ENCODE measurements at places on chromosomes 5 and 9.

DNA sequence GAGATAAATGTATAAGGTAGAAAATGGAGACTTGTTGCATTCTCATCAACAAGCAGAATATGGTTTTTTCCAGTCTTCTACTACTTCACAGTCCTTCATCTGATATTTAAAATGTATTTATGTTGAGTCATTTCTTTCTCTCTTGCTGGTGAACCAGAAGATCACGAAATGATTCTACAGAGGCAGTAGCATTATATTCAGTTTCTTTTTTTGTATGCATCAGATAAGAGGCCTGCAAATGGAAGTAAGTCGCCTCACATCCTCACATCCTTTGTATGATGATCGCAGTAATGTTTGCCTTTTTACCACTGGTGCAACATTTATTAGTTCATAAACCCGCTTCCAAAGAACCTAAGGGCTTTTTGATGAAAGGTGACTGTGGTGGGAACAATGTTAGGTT lies 22.1 kb upstream of the IL13 start:
- DNase-seq: no peak

- DNase-seq: no peak
Measured at GRCh38 chr5:103293719-103294118, 35.2 kb downstream of the MACIR start.

DNA sequence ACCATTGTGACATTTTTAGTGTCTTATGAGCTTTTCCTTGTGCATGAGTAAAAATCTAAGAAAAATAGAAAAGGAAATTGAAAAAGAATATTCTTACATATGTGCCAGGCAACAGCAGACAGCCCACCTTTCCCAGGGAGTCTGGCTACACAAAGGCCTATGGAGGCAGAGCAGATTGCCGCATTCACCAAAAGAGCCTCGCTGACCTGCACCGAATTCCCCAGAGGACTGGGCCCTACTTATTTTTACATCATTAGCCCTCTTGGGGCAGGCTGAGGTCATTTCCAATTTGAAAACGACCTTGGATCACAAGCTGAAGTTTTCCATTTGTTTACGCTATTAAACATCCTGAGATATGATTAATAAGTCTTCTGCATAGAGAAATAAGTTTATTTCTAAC lies 66.2 kb upstream of the WDR41 start:
- DNase-seq: no peak

GRCh38 chr9:69548681-69549080 lies 123.5 kb downstream of the APBA1 start:
- DNase-seq: no peak

DNA sequence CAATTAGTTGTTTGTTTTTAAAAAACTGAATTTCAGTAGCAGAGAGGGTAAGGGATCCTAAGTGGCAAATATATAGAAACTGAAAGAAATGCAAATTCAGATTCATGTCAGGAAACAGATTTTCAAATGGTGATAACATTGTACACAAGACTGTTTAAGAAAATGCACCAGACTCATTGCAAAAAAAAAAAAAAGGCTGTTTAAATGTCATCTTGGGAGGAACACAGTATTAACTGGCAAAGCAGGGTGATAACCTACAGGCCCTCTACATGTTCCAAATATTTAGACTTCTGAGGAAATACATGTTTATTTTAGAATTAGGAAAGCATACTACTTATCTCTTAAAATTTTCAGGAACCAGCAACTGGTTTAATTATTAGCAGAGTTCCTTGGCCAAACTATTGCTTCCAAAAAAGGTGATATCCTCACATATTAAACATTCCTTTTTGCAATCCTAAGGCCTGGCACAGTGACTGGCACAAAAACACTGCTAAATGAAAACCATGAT lies 114.5 kb downstream of the TSSK1B start:
- no peak for DNase-seq

- DNase-seq: no peak
Measured at GRCh38 chr9:95764533-95765319, 110.8 kb upstream of the ERCC6L2 start.

- no peak for DNase-seq
Measured at GRCh38 chr9:104838958-104839357, 75.0 kb downstream of the NIPSNAP3B start.

- no peak for DNase-seq
Measured at GRCh38 chr5:14143841-14144585, 871 bp downstream of the TRIO start.

DNA sequence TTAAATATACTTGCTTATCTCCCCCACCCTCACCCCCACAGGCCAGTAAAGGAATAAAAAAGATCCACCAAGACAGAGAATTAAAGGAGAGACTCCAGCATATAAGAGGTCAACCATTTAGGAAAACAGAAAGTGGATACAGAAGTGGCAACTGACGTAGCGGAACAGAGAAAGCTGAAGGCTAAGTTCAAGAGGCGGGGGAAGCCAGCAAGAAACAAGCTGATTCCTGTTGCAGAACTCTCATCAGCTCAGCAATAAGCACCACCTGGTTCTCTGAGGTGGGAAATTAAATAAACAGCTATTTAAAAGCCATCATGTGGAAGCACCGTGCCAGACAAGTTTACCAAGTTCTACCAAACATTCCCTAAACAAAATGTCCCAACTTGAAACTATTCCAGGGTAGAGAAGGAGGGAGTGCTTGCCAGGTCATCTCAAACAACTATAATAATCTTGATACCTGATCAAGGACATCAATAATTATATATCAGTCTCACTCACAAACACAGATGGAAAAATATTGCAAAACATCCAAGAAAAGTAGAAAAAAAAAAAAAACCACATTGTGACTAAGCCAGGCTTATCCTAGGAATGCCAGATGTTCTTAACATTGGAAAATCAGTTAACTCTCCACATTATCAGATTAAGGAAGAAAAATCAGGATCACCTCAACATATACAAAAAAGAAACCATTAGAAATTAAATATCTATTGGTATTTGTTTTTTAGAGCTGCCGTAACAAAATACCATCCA lies 7.3 kb upstream of the ARL15 start:
- no peak for DNase-seq

DNA sequence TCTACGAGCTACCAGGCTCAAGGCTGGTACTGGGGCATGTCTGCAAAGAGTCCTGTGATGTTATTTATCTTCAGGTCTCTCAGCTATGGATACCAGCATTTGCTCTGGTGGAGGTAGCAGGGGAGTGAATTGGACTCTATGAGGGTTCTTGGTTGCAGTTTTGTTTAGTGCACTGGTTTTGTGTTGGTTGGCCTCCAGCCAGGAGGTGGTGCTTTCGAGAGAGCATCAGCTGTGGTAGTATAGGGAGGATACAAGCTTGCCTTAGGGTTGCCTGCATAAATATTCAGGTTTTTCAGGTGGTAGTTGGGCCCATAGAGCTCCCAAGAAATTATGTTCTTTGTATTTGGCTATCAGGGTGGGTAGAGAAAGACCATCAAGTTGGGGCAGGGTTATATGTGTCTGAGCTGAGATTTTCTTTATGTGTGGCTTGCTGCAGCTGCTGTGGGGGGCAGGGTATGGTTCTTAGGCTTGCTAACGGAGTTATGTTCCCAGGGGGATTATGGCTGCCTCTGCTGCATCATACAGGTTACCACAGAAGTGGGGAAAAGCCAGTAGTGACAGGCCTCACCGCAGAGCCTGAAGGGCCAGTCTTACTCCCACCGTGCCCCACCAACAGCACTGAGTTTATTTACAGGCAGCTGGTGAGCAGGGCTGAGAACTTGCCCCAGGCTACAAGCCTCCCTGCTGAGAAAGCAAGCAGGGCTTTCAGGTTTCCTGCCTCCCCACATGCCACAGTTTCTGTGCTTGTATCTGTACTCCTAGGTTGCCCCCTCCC lies 9.7 kb upstream of the RIOK2 start:
- DNase-seq: no peak

GRCh38 chr9:14501366-14501765 lies 187.4 kb upstream of the NFIB start:
- no peak for DNase-seq

- DNase-seq: no peak
Measured at GRCh38 chr5:11400316-11400715, 503.9 kb downstream of the CTNND2 start.

- DNase-seq: no peak
Measured at GRCh38 chr5:96730586-96730985, 68.4 kb downstream of the CAST start.

DNA sequence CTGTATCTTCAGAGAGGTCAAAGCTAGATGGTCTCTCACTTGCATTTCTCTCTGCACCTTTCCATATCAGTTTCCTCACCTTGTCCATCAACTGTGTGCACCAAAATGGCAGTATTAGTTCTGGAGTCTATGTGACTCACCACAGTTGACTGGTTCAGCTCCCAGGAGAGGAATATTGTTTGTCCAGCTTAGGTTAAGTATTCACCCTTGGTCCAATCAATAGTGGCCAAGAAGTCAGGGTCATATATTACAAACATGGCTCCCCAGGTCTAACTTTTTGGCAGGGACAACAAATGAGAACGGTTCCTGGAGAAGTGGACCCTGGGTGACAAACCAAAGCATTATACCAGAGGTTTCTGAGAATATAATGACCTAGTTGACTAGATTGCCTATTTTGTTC lies 24.9 kb upstream of the CDC23 start:
- DNase-seq: no peak

GRCh38 chr9:97933297-97933998 lies 4.5 kb downstream of the HEMGN start:
- DNase-seq: no peak

DNA sequence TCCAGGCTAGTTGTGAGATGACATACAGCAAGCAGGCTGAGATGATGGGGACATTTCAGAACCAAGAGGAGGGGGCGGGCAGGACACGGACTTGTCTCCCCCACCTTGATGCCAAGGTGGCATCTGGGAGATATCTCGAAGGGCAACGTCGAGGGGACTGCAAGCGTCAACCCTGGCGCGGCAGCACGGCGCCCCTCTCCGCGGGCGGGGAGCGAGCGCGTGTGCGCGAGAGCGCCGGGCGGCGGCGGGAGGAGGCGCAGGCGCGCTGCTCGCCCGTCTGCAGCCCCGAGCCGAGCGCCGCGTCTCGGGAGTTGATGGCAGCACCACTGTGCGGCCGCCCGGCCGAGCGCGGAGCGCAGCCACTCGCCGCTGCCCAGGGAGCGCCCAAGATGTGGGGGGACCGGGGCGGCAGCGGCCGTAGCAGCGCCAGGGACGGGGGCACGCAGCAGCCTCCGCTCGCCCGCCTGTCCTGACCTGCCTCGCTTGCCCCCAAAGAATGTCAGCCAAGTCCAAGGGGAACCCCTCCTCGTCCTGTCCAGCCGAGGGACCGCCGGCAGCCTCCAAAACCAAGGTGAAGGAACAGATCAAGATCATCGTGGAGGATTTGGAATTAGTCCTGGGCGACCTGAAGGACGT lies at the start of gene PRR16:
TSS of gene PRR16 (plus strand) at position 310 of the 636 bp plus-strand sequence.
- DNase-seq: no peak

GRCh38 chr5:157912621-157913325 lies 53.8 kb upstream of the CLINT1 start:
- DNase-seq: no peak

- DNase-seq: no peak
Measured at GRCh38 chr5:171363846-171364245, 23.8 kb upstream of the NPM1 start.

GRCh38 chr5:178193251-178193809 lies 6.2 kb upstream of the GMCL2 start:
- DNase-seq: no peak

DNA sequence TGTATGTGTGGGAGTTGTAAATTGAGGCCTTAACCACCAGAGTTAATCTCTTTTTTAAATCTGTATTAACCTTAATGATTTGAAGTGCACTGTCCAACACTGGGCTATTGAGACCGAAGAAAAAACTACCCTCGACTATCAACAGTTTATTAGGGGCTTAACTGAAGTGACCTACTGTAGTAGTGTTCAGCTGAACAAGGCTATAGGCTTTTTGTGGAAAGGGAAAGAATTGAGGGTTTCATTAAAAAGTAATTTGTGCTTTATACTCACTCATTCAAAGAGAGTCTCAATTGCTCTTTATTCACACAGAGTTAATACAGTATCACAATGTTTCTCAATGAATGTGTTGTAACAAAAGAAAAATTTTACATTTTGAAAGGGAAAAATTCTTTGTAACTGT lies 267.5 kb downstream of the SLF1 start:
- no peak for DNase-seq

DNA sequence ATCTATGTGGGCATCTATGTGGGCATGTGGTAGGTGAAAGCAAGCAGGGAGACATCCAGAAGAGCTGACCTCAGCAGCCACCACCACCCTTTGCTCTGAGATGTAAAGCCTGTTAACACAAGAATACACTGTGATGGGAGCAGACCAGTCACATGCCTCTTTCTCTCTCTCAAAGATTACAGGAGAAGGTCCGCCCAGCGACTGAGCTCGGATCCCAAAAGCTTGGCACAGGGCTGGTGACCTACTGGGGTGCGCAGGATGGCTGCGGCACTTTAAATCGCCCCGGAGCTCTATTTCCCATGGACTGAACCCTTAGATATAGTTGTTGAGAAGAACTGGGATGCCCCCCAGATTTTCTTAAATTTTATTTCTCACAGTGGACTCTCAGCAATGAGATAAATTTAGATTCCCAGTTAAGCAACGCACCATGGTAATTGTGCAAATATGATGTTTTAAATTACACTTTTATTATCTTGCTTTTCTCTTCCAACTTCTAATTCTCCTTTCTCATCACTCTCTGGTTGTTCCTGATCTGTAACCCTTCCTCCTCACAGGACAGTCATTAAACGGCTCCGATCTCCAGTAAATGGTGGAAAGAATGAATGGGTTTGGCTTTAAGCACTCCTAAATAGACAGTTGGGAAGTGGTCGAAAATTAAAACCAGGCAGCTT lies 37.7 kb upstream of the ICE1 start:
- no peak for DNase-seq

GRCh38 chr9:16213781-16214515 lies 656.5 kb downstream of the BNC2 start:
- no peak for DNase-seq

DNA sequence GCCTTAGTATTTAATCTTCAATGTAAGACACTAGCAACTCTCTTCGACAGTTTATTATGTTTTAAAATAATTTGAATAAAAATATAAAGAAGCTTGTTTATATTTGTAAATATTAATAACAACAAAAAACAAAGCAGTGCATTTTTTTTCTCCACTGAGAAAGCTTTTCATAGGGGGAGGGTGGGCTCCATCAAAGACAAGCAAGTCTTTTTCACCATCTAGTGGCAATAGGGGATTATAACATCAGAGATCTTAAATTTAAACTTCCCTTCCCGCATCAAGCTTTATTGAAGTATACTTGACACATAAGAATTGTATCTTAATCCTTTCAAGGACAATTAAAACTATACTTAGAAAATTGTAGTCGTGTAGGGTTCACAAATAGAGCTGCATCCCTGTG lies 9.3 kb upstream of the OR13F1 start:
- DNase-seq: no peak
